ENCODE measurements at places on chromosomes 3 and 15. TPM values are rescaled to one million over a fixed set of nuclear protein-coding genes. Genes with fewer than 3 reads are reported as not detected.

The FRMD5 gene
- 2.4 TPM for polyA plus RNA-seq

The CIB2 gene
- 31.9 TPM for polyA plus RNA-seq

DNA sequence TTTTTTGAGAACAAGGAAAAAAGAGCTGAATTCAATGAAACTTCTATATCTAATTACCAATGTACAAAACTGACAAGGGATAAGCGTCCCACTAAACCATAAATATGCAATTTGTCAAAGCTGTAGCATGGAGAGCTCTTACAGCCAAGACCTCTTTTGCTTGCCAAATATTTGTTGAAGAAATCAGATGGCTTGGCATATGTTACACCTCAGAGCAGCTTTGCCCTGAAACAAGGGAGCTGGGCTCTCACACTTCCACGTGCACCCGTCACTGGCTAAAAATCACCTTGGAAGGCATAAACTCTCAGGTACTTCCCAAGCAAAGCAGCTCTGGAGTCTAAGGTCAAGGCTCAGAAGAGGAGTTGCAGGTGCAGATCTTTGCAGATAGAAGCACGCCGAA, 324.7 kb upstream of the SLCO3A1 start:
- DNase-seq = no peak

DNA sequence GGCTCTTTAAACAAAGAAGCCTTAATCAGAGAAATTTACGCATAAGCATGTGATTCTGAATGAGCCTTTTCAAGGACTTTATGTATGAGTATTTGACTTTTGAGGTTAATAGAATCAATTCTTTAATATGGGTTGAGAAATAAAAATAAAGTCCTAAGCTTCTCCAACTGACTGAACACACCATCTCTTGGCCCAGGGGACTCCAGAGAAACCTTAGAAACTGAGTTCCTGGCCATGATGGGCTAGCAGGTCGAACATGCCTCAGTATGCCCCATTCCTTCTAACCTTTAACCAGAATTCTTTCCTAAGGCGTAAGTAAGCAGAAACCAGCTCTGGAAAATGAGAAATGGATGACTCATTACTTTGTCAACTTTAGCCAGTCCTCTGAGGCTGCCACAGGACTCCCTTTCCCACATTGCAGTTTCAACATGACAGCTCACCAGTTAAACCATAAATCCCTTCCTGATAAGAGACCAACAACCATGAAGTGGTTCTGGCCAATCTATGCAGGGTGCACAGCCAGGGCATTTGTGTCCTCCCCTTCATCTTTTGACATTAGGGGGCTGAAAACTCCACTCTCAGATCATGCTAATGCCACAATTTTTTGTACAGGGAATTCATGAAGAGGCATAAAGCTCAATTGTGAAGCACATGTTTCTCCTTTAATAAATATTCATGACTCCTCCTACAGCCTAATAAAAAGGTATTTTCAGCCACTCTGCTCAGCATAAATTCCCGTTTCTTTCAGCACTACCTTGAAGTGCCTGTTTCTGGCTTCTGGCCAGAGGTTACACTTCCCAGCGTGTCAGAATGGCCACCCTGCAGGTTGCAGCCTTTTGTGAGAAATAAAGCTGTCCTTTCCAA, 33.3 kb downstream of the TM4SF18 start:
- peak; percentile 7 for DNase-seq

GRCh38 chr3:119025171-119025795, 9.4 kb downstream of the IGSF11 start:
- no peak for DNase-seq

- DNase-seq = no peak
Measured at GRCh38 chr3:152203652-152204051, 65.1 kb upstream of the MBNL1 start.

DNA sequence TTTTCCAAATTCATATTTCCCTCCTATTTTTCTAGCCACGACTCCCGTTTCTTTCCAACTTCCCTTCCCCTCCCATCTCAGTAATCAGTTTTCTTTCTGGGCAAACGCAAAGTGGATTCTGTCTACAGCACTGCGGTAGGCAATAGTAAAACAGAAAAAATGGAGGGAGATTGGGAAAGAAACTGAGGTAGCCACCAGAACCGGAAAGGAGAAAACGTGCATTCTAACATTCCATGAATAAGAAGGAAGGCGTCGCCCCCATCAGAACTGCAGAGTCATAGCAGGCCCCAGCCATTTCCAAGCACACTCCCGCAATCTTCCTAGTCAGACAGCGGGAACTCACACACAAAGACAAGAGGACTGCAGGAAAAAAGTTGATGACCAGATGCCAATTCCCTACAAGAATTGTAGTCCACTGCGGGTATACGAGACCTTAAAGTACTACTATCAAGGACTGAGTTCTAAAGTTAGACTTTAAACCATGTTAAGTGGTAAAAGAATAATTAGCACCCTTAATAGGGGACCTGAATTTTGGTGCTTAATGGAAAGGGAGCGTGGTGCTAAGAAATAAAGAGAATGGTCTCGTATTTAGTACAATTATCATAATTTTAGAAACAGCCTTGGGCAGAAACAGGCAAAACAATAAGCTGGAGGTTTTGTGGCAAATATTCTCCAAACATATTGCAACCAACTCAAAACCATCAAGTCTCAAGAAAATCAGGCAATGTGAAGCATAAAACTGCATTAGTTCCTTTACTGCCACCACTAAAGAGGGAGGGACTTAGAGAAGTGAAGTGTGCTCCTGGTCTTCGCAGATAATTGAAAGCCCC, 1.4 kb downstream of the PFN2 start:
- peak; percentile 37 for DNase-seq

The CYP19A1 gene
- 0.21 TPM for polyA plus RNA-seq

The PPARG gene
- polyA plus RNA-seq = 3.3 TPM

GRCh38 chr15:99305761-99306505, 54.7 kb downstream of the LRRC28 start:
- no peak for DNase-seq

GRCh38 chr15:58698887-58699641, 50.4 kb downstream of the ADAM10 start:
- no peak for DNase-seq

DNA sequence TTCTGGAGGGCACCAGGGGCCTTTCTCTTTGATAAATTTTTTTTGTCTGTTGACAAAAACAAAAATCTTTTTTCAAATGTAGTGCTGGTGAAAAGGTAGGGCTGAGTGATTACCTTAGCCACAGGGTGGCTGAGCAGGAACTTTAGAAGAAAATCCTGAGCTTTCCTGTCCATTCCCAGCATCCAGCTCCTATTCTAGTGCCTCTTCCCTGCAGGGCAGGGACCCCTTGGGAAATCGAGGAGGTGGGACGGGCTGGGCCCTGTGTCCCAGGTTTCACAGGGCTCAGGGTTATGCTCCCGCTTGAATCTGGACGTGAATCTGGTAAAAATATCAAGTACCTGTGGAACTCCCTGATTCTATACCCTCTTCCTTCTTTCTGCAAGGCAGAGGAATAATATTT, 31.7 kb downstream of the EDEM1 start:
- no peak for DNase-seq

DNA sequence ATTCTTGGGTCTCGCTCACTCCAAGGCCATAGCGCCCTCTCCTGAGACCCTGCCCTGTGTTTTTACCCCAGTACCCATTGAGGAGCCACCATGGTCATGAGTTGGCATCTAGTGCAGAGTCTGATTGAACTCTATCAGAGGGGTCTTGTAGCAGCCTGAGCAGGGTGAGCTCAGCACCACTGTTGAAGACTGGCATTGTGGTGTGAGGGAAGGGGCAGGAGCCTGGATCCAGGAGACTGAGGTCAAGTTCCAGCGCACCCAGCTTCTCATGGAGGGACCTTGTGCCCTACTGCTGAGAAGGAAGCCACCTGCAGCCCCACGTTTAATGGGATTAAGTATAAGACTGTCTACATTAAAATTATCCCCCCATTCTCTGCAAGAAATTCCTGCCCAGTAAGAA, 65.8 kb upstream of the LARS2 start:
- DNase-seq = no peak

All from left lung (tissue), 14 donors.